ENCODE measurements at places on chromosomes 12 and 14.

- no peak for DNase-seq
Measured at GRCh38 chr14:57846596-57846995, 19.3 kb downstream of the SLC35F4 start.

GRCh38 chr14:78902010-78902623, 731.9 kb downstream of the NRXN3 start:
- DNase-seq, result no peak

DNA sequence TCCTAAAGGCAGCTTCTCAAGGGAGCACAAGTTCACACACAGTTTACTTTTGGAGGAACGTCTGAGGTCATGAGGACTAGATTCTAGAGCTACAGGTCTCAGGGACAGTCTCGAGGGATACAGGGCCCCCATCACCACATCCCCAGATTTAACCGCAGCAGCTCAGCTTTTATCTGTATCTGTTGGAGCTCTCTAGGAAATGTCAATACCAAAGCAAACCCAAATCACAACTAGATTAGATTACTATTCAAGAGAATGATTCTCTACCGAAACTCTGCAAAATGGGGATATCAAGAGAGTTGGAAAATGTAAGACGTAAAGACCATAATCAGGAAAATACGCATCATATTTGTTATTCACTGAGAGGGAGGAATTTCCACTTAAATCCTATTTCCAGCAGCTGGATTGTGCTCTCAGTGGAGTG, 4.0 kb upstream of the MYRFL start:
- no peak for DNase-seq

DNA sequence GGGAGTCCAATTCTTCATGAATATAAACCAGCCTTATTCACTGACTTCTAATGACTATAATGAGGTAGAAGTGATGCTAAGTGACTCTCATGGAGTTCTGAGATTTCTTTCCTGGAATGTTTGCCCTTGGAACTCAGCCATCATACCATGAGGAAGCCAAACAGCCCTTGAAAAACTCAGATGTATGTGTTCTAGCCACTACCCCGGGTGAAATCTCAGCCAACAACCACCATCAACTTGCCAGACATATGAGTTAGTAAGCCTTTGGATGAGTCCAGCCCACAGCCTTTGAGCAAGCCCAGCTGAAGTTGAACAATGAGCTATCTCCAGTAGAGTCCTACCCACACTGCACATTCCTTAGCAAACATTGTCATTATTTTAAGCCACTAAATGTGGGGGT, 149.5 kb downstream of the SLC6A15 start:
- DNase-seq, result no peak

DNA sequence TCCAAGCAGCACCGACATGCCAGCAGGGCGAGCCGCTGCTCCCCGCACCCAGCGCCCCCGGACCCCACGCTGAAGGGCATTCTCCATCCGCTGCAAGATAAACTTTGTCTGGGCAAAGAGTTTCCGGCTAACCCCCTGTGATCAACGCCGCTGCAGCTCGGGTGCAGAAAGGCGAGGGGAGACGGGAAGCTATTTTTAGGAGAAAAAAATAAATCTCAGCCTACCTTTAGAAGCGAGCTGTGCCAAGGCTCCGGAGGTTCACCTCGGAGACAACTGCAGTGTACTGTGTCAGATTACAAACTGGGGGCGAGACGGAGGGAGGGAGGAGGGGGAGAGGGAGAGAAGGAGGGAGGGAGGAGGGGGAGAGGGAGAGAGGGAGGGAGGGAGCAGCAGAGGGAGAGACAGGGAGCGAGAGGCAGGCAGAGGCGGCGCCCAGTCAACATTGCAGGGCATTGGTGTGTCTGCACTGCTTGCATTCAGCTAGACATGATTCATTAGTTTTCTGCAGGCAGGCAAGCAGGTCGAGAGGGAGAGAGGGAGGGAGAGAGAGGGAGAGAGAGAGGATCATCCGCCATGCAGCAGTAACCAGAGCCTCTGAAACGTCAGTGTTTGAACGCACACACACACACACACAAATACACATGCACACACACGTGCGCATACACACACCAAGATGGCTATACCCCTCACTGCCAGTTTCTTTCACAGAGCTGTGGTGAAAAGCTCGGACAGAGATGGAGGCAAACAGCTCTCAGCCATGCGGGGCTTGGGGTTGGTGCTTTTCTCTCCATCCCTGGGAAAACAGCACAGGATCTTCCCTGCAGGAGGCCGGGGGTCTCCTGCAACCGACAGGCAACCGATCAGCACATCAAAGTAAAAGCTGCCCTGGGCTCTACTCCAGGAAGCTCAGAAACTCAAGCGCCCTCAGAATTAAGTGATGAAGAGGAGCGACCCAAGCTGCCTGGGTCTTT, at the start of gene RIMBP2:
Gene RIMBP2, minus strand, starts transcription at position 302 of the 971 bp plus-strand sequence. CDS start 237,286 bp downstream, outside the sequence.
- DNase-seq, result no peak

All from stimulated activated CD4-positive, alpha-beta T cell treated with anti-CD3 and anti-CD28 coated beads, Interleukin-12 subunit alpha, Interleukin-12 subunit beta, amount 100 ng/mL, for 24 hours (primary cell).